ENCODE measurements at places on chromosomes 2 and 18.

DNA sequence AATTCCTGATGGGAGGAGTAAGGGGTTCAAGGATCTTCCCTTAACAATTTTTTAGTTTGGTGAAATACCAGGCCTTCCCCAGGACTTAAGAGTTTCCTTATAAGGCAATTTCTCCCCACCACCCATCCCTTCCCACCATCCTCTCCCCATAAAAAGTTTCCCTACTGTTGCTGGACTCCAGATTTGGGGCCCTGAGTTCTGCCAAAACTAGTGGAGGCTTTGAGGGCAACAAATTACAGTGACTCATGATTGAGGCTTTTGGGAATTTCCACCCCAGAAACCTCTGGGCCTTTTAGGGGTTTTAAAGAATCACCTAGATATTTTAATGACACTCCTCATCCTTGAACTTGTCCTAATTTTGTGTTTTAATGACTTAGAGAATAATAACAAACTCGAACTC is 14.3 kb upstream of the EN1 start:
- no peak for DNase-seq

DNA sequence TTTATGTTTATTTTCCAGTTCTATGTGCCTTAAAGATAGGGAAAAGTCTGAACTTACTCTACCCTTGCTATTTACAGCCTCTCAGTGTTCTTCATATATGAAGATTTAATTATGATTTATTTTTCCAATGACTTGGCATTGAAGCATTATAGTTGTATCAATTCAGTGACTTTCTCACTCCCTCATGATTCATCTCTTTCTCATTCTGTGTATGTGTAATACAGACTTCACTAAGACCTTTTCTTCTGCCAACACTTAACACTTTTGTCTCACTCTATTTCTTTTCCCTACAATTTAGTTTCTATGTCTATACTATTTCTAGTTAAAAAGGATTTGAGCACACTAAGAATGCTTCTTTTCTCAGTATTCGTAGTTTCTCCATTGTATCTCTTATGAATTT is 1470.3 kb upstream of the ACVR2A start:
- no peak for DNase-seq

DNA sequence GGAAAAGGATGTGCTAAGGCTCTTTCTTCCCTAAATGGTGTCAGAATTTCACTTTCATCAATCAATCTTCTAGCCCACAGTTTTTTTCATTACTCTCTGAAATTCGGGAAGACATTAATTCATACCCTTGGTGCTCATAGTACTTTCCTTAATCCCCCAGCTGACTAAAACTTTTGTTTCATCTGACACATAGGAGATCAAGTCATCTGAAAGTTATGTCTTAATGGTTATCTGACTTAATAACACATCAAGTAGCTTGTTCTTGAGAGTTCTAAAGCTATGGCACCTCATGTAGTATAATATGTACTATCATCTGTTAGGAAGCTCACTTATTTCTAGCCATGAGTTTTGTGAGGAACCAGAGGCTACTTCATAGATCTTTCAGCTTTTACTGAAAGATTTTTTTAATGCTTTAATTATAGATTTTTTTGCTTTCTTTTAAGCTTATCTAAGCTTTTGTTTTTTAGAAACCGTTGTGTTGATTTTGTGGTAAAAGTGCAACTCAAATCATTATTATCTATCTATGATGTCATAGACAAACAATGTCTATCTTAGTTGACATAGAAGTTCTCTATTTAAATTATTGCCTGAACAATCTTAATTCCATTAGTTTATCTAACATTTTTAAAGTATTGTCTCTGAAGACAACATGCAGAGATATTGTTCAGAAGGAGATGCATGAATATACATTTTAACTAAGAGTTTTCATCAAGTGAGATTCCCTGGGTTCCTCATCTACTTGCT is 93.6 kb upstream of the UBXN4 start:
- no peak for DNase-seq

- DNase-seq = no peak
Observed at GRCh38 chr2:212592695-212593094, 54.1 kb upstream of the ERBB4 start.

DNA sequence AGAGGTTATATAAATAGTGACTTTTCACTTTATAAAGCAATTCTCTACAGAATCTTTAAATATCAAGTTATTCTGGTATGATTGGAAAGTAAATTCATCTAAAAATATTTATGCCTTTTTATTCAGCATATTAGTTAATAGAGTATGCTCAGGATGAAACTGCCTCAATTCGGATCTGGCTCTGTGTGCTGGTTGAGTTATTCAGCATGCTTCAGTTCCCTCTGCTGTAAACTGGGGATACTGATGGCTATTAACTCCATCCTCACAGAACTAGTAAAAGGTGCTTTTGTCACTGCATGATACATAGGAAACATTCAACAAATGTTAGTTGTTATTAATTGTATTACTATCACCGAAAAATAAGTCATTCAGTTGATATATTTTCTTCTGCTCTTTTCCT is 250.3 kb downstream of the NRXN1 start:
- no peak for DNase-seq

- no peak for DNase-seq
Observed at GRCh38 chr2:236787885-236788284, 218.3 kb downstream of the ACKR3 start.

GRCh38 chr2:71275939-71276310 is 49.0 kb upstream of the PAIP2B start:
- no peak for DNase-seq

DNA sequence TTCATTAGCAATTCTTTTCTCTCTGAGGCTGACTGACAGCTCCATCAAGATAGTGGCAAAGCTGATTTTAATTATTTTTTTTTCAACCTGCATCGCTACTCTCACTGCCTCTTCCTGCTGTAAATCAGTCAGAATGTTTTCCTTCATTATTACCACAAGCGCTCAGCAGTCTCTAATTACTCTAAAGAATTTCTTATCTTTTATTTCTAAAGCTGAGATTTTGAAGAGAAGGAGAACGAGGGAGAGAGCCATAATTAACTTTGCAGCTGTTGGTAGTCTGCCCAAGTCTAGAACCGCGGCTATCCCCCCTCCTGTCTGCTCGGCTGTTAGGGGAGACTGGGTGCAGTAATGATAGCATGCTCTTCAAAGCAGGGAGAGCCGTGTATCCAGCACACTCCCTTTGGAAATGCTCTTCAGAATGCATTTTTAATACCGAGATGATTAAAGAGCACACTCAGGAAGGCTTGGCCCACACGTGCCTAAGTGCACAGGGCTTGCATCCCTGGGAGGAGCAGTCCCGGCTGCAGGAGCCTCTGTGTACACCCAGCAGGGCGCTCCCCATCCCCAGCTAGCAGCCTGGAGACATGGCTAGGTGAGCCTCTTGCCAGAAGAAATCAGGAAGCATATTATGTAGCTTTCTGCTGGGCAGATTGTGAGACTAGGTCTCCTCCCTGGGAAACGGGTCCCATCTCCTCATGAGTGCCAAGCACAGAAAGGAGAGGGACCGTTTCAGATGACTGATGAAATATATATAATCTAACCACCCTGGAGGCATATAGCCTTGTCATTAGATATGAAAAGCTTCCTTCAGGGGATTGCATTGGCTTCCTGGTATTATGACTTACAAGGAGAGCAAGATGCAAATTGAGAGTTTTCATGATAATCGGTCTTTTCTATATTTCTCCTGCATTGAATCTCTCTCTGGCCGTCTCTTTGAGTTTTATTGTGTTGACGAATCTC is 555.2 kb downstream of the CMPK2 start:
- no peak for DNase-seq

DNA sequence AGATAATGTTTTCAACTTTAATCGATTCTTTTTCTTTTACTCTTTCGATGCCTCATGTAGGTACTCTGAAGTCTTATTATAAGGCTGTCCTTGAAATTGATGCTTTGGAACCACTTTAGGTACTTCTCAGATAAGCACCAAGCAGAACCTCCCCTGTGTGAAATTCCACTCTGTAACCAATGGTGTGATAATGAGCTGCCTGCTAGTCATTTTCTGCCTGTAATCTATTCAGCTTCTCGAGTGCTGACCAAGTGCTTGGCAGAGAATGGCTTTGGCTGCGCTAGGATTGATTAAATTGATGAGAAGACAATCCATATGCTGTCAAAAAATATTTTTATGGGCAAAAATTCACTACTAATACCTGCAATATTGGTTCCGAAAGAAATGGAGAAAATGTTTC is 132.1 kb upstream of the STON1 start:
- no peak for DNase-seq

DNA sequence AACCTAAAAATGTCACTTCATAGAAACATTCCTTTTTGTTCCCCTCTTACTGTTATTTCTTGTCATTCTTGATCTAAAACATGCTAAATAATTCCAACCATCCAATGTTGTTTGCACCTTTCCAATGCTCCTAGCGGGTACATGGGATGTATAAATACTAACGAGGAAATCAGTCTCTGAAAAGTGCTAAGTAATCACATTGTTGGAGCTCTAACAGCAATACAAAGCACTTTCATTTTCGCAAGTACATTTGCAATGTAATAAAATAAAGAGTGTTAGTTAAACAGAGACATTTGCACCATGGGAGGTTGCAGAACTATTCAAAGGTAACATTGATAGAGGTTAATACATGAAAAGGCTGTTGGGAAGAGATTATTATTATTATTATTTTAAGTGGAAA is 286.2 kb upstream of the ACVR2A start:
- DNase-seq = no peak

GRCh38 chr18:70233974-70234373 is 28.5 kb upstream of the RTTN start:
- no peak for DNase-seq

GRCh38 chr2:74373221-74373676 is 6.9 kb downstream of the DCTN1 start:
- DNase-seq = no peak

DNA sequence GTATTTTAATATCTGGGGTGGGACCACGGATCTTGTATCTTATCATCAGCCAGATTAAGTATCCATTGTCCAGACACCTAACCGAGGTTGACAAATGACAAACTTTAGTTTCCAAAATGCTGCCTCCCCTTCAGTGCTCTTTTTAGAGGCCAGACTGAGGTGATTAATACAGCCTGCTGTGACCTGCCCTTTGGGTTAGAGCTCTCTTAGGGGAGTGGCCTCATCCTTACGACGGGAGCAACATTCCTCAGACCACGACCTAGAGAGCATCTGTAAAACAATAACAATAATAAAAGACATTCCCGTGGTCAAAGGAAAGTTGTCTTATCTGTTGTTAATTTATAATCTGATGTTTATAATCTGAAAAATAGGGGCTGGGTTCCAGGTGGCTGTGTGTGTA is 405.3 kb downstream of the LPIN1 start:
- no peak for DNase-seq

DNA sequence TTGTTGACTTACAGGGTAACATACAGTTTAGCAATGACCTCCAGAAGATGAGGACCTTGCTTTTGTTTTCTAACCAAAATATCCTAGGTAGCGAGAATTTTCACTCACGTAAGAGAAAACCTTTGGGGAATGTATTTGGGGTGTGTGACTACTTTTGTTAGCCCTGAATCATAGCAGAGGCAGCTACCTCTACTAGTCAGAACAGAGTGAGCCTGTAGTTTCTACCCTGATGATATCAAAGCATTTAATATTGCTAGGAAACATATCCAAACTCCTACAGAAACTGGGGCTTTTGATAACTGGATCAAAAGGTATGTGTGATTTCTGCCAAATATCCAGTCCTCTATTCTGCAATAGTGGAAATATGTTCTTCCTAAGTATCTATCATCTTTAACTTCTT is 462.6 kb upstream of the ZEB2 start:
- no peak for DNase-seq
